Stimulated activated naive B cell treated with anti-CD40 and anti-IgM and Interleukin-4, amounts not matched to agents 10 μg/mL and 1 μg/mL and 100 μg/mL, for 72 hours (primary cell): ENCODE measurements at places on chromosomes 5 and 9.

DNA sequence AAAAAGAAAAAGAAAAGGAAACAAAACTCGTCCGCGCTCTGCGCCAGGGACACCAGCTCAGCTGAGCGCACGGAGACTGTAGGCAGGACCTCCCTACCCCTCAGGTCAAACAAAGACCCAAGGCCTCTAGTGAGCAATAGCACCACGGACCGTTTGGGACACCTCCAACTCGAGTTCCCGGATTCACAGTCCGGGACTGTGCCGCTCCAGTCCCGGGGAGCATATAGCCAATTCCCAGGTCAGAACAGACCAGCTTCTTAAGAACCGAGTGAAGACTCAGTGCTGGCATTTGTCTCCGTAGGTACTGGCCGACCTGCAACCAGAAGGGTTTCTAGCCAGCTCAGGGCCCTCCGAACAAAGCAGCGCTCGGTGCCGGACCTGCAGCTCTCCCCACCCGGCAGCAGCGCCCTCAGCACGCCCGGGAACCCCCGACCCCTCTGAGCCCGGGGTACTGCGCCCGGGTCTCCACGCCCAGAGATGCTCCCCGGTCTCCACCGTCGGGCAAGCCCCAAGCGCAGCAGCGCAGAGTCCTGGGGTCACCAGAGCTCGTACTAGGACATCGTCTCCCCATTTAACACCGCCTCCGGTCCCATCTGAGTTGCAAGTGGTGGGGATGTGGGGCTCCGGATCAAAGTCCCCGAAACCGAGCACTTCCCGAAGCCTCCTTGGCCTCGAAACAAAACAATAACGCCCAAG lies 591 bp downstream of the ABCA1 start:
- H3K36me3 ChIP-seq: no peaks in the 10 kb centered on the region
- H3K4me3 ChIP-seq: peak overlapping the region; percentile 97
- peak overlapping the region; percentile 92 for H3K27ac ChIP-seq
- H3K4me1 ChIP-seq: peaks cover 56% of the 10 kb centered on the region
- peak; percentile 22 for DNase-seq

GRCh38 chr5:57804505-57804904 lies 321.9 kb upstream of the ACTBL2 start:
- DNase-seq: no peak
- H3K27ac ChIP-seq: no peak overlapping the region
- H3K4me3 ChIP-seq: no peak overlapping the region
- H3K27me3 ChIP-seq: no peaks in the 10 kb centered on the region
- H3K36me3 ChIP-seq: no peaks in the 10 kb centered on the region
- no peaks in the 10 kb centered on the region for H3K4me1 ChIP-seq

GRCh38 chr5:57194653-57195052 lies 20.8 kb downstream of the GPBP1 start:
- DNase-seq: no peak
- H3K27me3 ChIP-seq: no peaks in the 10 kb centered on the region
- H3K4me3 ChIP-seq: no peak overlapping the region
- H3K36me3 ChIP-seq: peaks cover 35% of the 10 kb centered on the region
- peaks cover 21% of the 10 kb centered on the region for H3K4me1 ChIP-seq

GRCh38 chr5:125712397-125712796 lies 710.8 kb upstream of the GRAMD2B start:
- no peaks in the 10 kb centered on the region for H3K36me3 ChIP-seq
- peaks cover 9% of the 10 kb centered on the region for H3K27me3 ChIP-seq
- H3K4me3 ChIP-seq: no peak overlapping the region
- no peak for DNase-seq

DNA sequence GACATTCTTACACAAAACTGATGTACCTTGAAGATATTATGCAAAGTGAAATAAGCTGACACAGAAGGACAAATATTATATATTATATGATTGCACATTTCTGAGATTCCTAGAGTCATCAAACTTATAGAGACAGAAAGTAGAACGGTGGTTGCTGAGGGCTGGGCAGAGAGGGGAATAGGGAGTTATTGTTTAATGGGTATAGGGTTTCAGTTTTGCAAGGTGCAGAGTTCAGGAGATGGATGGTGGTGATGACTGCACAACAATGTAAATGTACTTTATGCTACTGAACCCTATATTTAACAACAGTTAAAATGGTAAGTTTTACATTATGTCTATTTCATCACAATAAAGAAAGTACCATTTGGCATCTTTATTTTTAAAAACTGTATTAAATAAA lies 315.8 kb upstream of the POU5F2 start:
- DNase-seq: no peak
- no peaks in the 10 kb centered on the region for H3K27me3 ChIP-seq
- H3K36me3 ChIP-seq: peaks cover 29% of the 10 kb centered on the region
- H3K27ac ChIP-seq: no peak overlapping the region
- no peak overlapping the region for H3K4me3 ChIP-seq

- peaks cover 46% of the 10 kb centered on the region for H3K27me3 ChIP-seq
- no peaks in the 10 kb centered on the region for H3K36me3 ChIP-seq
- DNase-seq: no peak
Measured at GRCh38 chr5:128536254-128537220, 1.5 kb downstream of the FBN2 start.

- peaks cover 11% of the 10 kb centered on the region for H3K36me3 ChIP-seq
- peak overlapping the region; percentile 54 for H3K27ac ChIP-seq
- DNase-seq: no peak
- H3K4me1 ChIP-seq: peaks cover 10% of the 10 kb centered on the region
- no peak overlapping the region for H3K4me3 ChIP-seq
Measured at GRCh38 chr9:96408409-96409280, 9.5 kb downstream of the ZNF367 start.
